ENCODE measurements at places on chromosomes 1 and 21. TPM values are rescaled to one million over a fixed set of nuclear protein-coding genes. Genes with fewer than 3 reads are reported as not detected.

The SLC2A5 gene
- total RNA-seq = not detected

- no peak for DNase-seq
Observed at GRCh38 chr1:8416881-8417280, 99.0 kb downstream of the SLC45A1 start.

- peak; percentile 94 for DNase-seq
Observed at GRCh38 chr1:39901714-39902459, at the start of gene MYCL. Gene MYCL (minus strand): TSS chr1:39901917. CDS start chr1:39901434, 483 bp downstream.

The LRRC3 gene
- 5.9 TPM for total RNA-seq

The CRYAA gene
- total RNA-seq = not detected

The IGSF9 gene
- 28.1 TPM for total RNA-seq

GRCh38 chr1:231610388-231610787 is 16.2 kb upstream of the DISC1 start:
- no peak for DNase-seq

DNA sequence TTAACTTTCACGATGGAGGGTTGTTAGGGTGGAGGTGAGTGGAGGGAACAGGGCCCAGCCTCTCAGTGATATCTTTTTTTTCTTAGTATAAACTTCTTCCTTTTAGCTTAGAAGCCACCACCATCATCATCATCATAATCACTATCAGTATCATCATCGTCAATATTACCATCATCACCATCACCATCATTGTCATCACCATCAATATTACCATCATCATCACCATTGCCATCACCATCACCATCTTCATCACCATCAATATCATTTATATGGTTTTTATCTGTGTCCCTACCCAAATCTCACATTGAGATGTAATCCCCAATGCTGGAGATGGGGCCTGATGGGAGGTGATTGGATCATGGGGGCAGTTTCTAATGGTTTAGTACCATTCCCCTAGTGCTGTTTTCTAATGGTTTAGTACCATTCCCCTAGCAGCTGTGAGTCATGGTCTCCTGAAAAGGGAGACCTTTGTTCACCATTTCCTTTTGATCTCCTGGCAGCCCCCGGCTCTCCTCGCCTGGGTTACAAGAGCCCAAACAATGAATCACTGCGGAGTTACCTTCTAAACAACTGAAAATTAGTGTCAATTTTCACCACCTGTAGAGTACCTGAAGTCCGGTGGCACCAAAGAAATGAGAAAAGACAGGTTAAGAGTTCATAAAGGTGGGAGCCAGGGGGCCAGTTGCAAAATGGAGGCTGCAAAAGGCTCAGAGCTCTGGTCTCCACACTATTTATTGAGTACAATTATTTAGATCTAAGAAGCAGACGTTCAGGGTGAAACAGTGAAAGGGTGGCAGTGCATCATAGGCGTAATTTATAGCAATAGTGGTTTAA is 3.1 kb upstream of the PLA2G2E start:
- DNase-seq = no peak

The PLA2G2C gene
- not detected for total RNA-seq

DNA sequence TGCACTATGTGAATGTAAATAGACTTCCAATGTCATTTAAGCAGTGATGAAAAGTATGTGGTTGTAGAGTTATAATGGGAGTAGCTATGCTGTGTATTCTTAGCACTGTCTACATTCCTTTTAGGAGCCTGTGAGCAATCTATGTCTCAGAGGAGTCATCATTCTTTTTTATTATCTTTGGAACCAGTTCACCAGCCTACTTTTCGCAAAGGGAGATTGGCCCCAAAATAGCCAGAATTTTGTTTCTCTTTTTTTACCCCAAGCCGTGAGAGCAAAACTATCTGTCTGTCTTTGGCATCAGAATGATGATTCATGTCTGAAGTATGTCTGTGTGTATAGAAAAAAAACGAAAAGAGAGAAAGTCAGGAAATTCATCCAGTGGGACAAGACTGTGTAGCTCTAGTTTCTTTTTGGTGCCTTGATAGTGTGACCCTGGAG is 44.2 kb downstream of the OSBPL9 start:
- no peak for DNase-seq

The RIPK4 gene
- total RNA-seq = 4.5 TPM

DNA sequence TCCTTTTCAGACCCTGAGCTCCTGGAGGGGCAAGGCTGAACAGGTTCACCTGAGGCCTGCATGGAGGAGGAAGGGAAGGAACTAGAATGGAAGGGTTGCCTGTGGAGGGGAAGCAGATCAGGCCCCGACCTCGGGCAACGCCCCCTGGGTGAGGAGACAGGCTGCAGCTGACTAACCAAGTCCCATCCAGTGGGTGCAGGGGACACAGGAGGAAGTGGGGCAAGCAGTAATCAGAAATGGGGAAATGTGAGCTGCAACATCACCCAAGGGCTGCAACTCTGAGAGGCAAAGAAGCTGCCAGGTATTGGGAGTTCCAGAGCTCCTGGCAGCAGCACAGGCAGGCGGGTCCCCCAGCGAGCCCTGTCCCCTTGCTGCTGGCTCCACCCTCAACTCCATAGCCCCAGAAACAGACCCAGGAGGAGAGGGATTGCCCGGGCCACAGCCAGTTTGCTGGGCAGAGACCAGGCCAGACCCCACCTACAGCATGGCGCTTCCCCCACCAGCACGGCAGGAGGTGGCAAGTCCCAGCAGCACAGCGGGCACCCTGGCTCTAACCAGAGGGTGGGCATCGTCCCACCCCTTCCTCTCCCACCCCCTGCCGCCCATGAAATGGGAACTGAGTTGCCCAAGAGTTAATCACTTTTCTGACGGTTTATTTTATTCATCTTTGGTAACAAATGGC is 38.5 kb downstream of the MRPL37 start:
- DNase-seq = no peak

GRCh38 chr1:168719306-168720111 is 9.5 kb downstream of the DPT start:
- DNase-seq = no peak

The MAGOH gene
- total RNA-seq = 74.5 TPM

DNA sequence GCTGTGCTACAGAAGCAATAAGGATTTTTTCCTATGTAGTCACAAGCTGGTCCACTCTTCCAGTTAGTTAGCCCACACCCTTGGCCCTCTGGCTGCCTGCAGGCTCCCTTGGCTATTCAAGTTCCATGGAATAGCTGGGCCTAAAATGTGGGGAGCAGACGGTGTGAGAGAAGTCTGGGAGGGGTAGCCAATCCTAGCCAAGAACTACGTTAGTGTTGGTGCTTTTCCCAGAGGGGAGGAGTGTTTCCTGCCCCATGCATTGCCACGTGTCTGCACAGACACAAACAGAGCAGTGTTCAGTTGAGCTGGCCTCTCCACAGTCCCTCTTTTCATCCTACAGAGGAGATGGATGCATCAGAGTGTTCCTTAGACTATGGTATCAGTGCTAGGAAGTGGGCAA is 59.0 kb upstream of the IPO9 start:
- DNase-seq = no peak

The OR2L2 gene
- total RNA-seq = 0.10 TPM

GRCh38 chr21:17442165-17442564 is 70.7 kb upstream of the CXADR start:
- no peak for DNase-seq

DNA sequence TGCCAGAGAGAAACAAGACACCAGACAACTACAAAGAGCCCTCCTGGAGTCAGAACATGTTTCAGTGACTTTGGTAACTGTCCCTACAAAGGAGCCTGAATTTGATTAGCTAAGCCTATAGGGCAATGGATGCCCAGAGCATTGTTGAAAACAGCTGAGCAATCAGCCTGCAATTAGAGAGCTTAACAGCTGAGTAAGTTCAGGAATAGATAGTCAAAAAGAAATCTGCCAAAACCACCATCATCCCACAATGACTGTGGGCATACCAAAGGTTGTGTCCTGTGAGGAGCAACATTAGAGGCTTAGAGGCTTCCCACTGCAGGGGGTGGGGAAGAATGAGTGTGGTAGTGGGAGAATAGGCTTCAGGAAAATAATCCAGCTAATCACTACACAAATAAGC is 32.1 kb downstream of the SH3BP5L start:
- DNase-seq = no peak

DNA sequence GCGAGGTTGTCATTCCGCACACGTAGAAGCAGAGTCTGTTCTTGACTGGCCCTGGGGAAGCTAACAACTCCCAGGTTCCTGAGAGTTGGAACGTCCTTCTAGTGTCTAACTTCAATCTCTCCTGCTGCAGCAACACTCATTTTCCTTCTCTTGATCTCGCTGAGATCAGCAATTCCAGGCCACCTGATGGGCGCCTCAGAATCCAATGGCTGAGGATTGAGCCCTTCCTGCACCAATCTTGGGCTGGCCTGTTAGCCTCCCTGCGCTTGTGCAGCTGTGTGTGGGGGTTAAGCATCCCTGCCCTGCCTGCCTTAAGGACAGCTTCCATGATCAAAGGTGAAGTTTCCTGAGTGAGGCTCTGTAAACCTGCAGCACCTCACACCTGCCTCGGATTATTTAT is 87.9 kb downstream of the SYT2 start:
- DNase-seq = no peak

The BOLA1 gene
- 8.1 TPM for total RNA-seq

The PTPN22 gene
- not detected for total RNA-seq

DNA sequence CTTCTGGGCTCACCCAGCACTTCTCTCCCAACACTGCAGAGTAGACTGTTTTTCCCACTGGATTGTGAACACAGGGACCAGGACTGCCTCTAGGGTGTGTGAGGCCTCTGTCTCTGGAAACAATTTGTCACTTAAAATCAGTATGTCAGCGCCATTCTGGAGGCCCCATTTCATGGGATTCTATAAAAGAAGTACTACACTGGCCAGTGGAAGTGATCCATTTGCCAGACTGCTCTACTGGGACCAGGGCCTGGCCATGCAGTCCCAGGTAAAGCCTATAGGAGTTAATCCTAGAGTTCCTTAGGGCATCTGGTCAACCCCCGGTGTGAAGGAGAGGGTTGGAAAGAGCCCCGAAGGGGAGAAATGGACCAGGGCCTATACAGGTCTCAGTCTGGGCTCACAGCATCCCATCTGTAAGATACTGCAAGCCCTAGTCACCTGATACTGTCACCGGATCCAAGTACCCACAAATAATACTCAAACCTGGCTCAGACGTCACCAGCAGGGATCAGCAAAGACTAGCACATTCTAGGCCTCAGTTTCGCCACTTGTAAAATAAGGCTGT is 245.0 kb downstream of the FOXD2 start:
- DNase-seq = peak; percentile 38

The DCST2 gene
- not detected for total RNA-seq

GRCh38 chr1:228072658-228073043 is 9.9 kb upstream of the ARF1 start:
- DNase-seq = no peak

DNA sequence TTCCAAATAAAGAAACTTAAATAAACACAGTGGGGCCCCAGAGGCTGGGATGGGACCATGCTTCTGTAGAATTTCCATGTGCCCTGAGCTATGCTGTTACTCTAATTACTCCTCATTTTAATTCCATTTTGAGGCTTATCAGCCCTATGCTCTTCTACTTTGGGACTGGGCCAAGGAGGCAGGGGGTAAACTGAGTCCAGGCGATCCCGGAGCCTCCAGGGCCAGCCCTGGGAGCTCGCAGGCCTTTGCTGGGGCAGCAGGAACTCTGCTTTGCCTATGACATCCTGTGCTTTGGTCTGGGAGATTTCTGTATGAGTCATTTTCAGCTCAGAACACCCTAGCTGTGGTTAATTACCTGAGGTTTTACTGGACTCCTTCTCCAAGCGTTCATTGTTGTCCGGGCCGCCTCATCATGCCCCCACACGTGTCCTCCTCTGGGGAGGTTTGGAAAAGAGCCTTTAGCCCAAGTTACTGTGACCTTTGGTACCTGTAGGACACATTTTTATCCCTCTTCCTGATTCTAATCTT is 95.7 kb downstream of the RHOU start:
- DNase-seq = no peak

DNA sequence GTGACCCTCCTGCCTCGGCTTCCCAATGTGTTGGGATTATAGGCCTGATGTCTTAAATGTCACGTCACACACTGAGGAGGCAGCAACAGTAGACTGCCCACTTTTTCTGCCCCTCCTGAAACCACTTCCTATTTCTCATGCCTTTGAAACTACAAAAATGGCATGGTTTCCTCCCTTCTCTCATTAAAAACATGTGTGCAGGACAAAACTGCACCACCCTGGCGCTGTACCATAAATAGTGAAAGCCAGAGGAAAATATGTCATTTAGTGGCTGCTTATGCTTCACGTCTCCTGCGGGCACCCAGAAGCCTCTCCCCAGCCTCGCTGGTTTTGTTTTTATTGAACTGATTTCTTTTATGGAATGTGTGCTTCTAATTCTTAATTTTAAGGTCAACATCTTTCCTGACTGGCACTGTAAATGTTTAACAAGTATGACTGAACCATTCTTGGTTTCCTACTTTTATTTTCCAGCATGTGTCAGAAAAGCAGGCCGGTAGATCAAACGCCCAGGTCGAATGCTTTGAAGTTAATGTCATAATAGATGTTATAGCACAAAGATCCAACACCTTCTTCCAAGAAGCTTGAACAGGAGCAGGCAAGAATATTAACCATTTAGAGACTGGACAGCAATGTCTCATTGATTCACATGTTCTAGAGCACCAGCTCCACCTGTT is 59.6 kb upstream of the C1orf87 start:
- DNase-seq = no peak

The NUF2 gene
- total RNA-seq = 24.1 TPM

The RGS7 gene
- 3.0 TPM for total RNA-seq

DNA sequence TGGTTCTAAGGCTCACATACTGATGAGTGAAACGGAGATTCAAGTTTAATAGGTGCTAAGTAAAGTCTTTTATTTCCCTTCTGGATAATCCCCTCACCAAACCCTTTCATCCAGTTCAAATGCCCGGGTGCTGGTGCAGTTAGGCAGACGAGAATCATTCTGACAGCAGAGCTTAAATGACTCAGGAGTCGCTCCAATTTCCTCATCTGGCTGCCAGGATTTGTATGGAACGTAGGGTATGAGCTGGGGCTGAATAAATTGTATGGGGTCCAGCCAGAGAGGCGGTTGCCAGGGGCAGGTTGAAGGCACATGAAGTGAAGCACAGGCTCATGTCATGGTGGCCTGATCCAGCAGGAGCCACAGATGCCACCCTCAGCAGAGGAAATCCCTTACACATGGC is 76.0 kb downstream of the PAPPA2 start:
- no peak for DNase-seq

DNA sequence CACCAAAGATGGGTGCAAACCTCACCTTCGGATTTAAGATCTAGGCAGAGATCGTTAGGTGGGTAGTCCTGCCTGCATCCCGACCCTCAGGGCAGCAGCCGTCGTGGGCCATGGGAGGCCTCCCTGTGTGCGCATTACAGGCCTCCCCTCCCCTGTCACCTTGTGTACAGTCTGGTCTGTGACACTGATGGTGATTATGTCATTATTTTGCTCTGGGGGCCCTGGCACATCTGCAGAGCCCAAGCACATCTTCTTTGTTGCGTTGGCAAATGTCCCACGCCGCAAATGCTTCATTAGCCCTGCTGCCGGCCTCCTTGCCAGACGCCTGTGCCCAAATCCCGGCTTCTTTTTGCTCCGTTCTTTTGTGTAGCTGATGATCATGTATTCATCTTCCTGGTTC is 31.7 kb downstream of the PROX1 start:
- no peak for DNase-seq

The ARHGEF19 gene
- total RNA-seq = 56.4 TPM

DNA sequence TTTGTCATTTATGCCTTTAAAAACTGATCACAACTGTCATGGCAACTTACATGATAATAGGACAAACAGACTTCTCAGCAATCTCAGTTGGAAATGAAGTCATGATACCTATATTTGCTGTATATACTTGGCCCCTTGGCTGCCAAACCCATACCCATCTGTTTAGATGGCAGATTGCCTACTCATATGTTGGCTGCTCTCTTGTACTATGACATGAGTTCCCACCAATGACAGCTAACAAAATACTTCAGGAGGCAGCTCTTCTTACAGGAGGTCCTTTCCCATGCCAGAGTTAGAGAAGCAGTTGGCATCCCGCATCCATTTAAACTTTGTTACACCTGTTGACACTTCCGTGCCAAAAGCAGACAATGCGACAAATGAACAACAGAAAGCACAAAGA is 603.1 kb upstream of the ADGRL2 start:
- DNase-seq = no peak
